Heart left ventricle (tissue), 16 donors: ENCODE measurements at places on chromosomes 6 and 20. TPM values are rescaled to one million over a fixed set of nuclear protein-coding genes. Genes with fewer than 3 reads are reported as not detected.

DNA sequence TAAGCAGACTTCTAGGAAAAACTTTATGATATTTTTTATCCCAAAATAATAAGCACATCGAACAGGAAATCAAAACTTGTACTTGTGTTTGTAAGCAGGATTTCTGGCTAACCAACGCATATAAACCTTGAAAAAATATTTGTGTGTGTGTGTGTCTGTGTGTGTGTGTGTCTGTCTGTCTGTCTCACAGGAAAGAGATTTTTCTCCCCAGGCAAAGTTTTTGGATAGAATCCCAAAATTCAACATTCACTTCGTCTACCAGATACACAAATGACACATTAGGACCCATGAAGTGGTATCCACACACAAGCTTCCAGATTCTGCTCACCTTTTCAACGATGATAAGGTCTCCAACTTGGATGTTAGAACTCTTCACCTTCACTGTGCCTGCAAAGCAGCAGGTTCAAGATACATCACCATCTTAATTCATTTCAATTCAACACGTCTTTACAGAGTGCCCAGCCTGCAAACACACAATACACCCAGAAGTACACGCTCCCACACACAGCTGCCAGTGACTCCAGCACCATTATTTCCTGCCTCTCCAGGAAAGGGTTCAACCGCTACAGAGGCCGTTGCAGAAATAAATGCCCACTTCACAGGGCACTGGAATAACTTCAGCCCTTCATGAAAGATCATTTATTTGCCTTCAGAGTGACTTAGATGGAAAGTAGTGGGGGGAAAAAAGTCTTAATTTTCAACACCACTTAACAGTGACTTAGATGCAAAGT, 70.9 kb downstream of the ATP9A start:
- no peak for DNase-seq

GRCh38 chr6:90285042-90285481, 11.6 kb downstream of the BACH2 start:
- no peak for DNase-seq

GRCh38 chr20:53750827-53751619, 157.4 kb upstream of the ZNF217 start:
- no peak for DNase-seq

DNA sequence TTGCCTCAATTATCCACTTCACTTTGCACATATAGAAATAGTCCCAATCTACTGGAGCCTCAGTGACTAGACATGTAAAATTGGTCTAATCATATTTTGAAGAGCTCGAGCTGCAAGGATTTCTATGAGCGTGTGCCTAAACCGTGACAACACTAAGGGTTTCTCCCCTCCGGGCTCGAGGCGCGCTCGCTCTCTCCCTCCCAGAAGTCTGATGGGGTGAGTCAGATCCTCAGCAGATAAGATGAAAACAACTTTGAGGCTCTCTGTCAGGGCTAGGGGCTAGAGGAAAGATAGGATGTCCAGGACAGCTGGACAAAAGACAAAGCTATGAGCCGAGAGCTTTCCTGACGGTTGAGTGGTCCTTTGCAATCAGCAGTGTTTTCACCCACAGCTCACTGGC, 16.8 kb downstream of the GNAS-AS1 start:
- no peak for DNase-seq

The PGC gene
- polyA plus RNA-seq, result not detected

The EMILIN3 gene
- polyA plus RNA-seq, result 1.2 TPM

The SLC32A1 gene
- polyA plus RNA-seq, result not detected

The MRAP2 gene
- 0.23 TPM for polyA plus RNA-seq

The RBM12 gene
- 26.4 TPM for polyA plus RNA-seq

The CEP85L gene
- polyA plus RNA-seq, result 1.9 TPM
